ENCODE measurements at places on chromosomes 5 and 9.

GRCh38 chr5:67476531-67476930 is 279.9 kb upstream of the CD180 start:
- DNase-seq: no peak

DNA sequence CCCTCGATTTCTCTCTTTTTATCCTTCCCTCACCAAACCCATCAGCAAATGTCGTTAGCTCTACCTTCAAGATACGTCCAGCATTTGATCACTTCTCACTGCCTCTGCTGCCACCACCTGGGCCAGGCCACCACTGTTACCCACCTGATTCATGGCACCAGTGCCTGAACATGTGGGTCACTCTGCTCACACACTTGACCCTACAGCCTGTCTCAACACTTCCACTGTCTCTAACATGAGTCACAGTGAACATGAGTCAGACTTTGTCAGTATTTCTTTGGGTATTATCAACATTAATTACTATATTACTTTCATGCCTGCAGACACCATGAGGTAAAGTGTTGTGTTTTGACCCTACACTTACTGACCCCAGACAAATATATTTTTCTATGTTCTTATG is 19.6 kb downstream of the SLC24A2 start:
- DNase-seq: no peak

DNA sequence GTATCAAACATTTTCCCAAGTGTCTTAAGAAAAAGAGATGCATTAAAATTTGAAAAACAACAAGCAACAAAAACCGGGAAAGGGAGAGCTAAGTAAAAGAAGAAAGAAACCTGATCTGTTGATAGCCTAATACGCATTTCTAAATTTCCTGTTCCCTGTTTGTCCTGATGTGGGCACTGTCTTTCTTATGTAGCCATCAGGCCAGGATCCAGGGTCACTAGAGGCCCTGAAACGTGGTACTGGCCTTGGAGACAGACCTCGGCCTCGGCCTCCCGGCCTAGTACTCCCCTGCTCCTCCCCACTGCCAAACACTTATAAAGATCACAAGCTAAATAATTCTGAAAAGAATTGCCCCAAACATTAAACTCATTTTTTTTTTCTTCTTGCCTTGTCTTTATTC is 547.2 kb downstream of the IRX1 start:
- DNase-seq: no peak

GRCh38 chr5:10279328-10279727 is 28.4 kb downstream of the CMBL start:
- no peak for DNase-seq

DNA sequence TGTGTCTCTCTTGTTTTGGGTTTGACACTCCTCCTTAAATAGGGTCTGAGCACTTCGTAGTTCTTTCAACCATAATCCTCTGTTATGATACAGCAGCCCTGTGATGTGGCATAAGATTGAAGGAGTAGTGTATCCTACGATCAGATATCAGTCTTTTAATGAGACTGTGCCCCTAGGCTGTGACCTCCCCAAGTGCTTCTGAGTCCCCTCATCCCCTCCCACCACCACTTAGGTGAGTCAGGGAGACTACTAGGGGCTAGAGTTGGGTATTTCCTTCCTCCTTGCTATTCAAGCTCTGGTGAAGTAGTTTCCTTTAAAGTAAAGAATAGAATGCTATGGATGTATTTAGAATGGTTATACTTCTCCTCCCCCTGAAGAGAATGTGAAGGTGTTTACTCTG is 637.2 kb upstream of the GRAMD2B start:
- DNase-seq: no peak

GRCh38 chr9:112044186-112044585 is 130.9 kb downstream of the SUSD1 start:
- DNase-seq: no peak

- DNase-seq: no peak
Observed at GRCh38 chr9:127773981-127774380, 4.5 kb downstream of the SH2D3C start.

DNA sequence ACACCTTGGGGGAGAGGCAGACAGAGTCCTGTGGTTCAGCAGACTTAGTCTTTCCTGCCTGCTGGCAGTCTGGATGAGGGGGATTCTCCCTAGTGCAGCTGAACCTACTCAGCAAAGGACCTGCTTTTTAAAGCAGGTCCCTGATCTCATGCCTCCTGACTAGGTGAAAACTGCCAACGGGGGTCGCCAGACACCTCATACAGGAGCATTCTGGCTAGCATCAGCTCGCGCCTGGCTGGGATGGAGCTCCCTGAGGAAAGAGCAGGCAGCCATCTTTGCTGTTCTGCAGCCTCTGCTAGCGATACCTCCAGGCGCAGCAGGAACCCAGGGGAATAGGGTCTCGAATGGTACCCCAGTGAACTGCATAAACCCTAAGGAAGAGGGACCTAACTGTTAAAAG is 225.2 kb downstream of the CDH9 start:
- DNase-seq: no peak

GRCh38 chr5:218457-219291 is 554 bp downstream of the SDHA start:
- DNase-seq: no peak

DNA sequence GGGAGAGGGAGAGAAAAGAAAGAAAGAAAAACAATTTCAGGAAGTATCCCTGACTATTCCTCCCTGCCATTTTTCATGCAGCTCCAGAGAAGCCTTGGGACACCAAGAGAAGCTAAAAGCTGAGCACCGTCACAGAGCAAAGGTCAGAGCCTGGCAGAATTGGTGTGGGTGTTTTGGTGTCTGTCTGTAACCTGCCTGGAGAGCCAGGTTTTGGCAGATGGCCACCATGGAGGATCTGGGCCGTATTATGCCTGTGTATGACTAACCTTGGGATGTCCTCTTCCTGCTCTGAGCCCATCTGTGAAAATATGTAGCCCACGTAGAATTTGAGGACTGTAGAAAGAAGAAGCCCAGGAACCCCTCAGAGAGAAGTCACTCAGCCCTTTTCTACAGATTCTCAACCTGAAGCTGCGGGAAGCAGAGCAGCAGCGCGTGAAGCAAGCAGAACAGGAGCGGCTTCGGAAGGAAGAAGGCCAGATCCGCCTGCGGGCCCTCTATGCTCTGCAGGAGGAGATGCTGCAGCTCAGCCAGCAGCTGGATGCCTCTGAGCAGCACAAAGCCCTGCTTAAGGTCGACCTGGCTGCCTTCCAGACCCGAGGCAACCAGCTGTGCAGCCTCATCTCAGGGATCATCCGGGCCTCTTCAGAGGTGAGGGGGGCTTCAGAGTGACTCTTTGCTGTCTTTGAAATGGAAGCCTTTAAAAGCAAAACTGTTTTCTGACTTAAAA is 18.8 kb downstream of the GLE1 start:
- no peak for DNase-seq

GRCh38 chr9:134206311-134207300 is 42.2 kb upstream of the RNU6ATAC start:
- no peak for DNase-seq

GRCh38 chr5:53090229-53090628 is 19.3 kb downstream of the MOCS2 start:
- no peak for DNase-seq

Data from stimulated activated CD4-positive, alpha-beta T cell treated with anti-CD3 and anti-CD28 coated beads, TNF-alpha, amount 100 ng/mL, for 48 hours (primary cell).